GM04504 (cell line): ENCODE measurements at places on chromosomes 2 and 18.
A peak's percentile ranks its signal among the peaks of the same experiment; 100 is the strongest.

- no peak for DNase-seq
Observed at GRCh38 chr2:181787310-181788048, 104.1 kb upstream of the ITPRID2 start.

GRCh38 chr2:75074228-75074627, 115.8 kb downstream of the POLE4 start:
- no peak for DNase-seq

DNA sequence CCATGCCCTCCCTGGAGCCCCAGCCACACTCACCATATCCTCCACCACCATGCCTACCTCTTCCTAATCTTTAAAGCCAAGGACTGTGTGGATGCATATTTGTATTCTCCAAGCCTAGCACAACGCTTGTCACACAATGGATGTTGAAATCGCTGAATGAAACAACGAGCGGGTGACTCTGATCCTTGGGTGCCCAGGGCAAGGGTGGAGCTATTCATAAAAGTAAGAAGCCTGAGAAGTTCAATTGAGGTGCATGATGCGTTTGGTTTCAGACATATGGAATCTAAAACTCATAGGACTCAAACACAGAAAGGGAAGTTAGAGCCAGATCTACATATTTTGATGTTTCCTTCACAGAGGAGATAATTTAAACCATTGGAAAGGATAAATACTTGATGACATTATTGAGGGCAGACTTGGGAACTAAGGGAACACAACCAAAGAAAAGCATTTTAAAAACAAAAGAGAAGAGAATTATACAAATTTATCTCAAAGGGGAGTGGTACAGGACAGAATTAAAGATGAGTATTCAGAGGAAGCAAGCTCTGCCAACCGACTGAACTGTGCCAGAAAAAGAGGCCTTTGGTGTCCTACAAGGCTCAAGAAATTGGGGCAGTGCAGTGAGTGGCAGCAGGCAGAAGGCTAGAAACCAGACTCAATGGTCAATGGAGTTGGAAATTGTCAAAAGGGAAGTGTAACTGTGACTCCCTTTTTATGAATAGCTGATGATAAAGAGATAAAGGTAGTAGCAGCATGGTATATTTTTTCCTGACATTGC, 200.6 kb upstream of the NCKAP5 start:
- DNase-seq: no peak

GRCh38 chr2:11744631-11745394, 1.6 kb upstream of the LPIN1 start:
- DNase-seq: no peak

DNA sequence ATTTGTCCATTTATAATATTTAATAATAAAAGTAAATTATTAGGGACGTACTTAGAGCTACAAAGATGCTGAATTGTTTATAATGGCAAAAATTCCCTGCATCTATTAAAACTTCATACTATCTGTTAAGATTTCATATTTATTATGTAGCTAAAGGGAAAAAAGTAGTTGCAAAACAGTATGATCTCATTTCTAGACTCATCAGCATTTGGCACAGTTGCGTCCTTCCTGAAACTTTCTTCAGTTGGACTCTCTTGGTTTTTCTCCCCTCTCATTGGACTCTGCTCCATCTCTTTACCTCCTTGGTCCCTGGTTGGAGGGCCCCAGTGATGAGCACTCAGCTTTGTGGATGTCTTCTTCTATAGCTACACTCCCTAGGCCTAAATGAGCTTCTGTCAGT, 99.6 kb downstream of the TMEM247 start:
- DNase-seq: no peak

- DNase-seq: no peak
Observed at GRCh38 chr2:27807476-27807875, 36.0 kb downstream of the MRPL33 start.

DNA sequence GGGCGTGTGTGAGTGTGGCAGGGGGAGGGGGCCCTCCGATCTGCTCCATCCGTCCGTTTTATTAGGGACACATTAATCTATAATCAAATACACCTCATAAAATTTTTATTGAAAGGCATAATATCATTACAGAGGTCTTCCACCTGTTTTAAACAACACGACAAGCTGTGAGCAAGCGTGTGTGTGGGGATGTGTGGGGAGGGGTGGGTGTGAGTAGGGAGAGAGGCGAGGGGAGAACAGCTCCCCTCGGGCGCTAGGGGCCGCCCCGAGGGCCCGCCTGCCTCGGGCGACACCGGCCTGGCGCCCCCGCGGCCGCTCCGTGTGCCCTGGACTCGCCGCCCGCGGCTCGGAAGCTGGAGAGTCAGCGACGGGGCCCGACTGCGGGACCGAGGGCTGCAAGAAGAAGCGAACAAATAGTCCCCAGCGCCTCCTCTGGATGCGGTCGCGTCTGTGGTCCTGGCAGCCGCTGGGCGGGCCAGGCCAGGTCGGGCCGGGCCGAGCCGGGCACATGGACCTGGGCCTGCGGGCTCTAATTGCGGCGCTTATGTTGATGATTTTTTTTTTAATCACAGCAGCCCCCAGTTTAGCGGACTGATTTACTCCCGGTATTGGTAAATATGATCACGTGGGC, 352 bp upstream of the HOXD9 start:
- DNase-seq: peak; percentile 57

DNA sequence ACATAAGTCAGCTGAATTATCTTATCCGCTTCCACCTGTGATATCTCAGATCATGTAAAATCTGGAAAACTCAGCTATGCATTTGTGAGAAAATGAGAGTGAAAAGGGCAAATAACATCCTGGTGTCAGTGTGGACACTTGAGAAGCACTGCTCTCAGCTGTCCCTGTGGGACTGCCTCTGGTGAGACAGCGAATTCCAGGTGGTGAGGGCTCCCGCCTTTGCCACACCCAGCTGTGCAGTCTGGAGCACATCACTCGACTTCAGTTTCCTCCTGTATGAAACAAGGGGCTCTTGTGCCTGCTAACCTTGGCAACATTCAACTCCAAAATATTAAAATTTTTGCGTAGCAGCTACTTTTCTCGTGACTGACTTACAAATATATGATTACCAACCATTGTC, 194.9 kb upstream of the BOD1L2 start:
- no peak for DNase-seq

GRCh38 chr2:124339709-124340108, 314.6 kb downstream of the CNTNAP5 start:
- DNase-seq: peak; percentile 3

GRCh38 chr2:16043192-16043591, 102.8 kb downstream of the MYCN start:
- no peak for DNase-seq

GRCh38 chr2:221289389-221289788, 282.7 kb downstream of the EPHA4 start:
- no peak for DNase-seq

DNA sequence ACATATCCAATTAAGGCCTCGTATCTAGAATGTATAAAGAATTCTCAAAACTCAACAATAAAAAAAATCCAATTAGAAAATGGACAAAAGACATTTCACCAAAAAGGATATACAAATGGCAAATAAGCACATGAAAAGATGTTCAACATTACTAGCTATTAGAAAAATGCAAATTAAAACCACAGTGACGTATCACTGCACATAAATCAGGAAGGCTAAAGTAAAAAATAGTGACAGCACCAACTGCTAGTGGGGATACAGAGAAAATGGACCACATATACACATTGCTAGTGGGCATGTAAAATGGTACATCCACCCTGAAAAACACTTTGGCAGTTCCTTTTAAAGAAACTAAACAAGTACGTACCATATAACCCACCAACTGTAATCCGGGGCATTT, 59.7 kb downstream of the SMAD4 start:
- DNase-seq: no peak

DNA sequence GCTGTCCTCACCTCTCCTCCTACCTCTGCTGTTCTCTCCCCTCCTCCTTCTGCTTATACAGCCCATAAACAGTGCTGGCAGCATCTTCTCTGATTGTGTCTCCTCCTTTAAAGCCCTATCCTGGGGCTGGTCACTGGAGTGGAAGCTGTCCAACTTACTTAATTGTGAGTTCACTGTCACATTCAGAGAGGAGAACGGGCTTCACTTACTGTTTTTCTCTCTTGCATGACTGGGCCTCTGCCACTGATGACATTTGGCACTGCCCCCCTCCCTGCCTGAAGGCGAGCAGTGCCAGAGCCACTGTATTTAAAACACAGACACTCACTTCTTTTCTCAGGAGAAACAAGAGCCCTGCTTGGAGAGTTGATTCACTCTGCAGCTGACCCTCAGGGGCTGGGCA, 12.3 kb downstream of the GAD1 start:
- DNase-seq: no peak

- no peak for DNase-seq
Observed at GRCh38 chr18:48862678-48863270, 88.0 kb downstream of the SMAD7 start.

GRCh38 chr2:128012698-128013097, 15.2 kb downstream of the SAP130 start:
- no peak for DNase-seq

DNA sequence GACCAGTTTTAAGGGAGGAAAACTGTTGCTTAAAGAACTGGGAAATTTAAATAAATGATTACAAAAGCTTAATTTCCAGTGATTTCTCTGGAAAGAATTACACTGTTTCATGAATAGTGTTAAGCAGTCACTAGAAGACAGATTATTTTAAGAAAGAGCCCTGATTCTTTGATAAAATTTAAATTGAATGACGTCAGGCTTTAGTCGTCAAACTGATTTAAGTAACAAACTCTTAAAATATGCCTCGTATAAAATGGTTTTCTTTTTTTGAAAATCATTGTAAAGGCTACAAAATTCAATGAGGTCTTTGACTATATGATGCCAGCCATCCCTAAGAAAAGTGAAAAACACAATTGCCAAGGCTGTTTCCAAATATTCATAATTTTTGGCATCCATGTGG, 465.0 kb downstream of the NR4A2 start:
- no peak for DNase-seq

- no peak for DNase-seq
Observed at GRCh38 chr2:23489471-23490322, 104.7 kb downstream of the KLHL29 start.

- no peak for DNase-seq
Observed at GRCh38 chr18:50166901-50167300, 28.0 kb downstream of the MYO5B start.

- no peak for DNase-seq
Observed at GRCh38 chr2:225773148-225773547, 373.6 kb downstream of the NYAP2 start.

GRCh38 chr18:78625847-78626246, 353.8 kb upstream of the SALL3 start:
- no peak for DNase-seq

- DNase-seq: no peak
Observed at GRCh38 chr2:217875138-217875537, 127.7 kb downstream of the TNS1 start.

DNA sequence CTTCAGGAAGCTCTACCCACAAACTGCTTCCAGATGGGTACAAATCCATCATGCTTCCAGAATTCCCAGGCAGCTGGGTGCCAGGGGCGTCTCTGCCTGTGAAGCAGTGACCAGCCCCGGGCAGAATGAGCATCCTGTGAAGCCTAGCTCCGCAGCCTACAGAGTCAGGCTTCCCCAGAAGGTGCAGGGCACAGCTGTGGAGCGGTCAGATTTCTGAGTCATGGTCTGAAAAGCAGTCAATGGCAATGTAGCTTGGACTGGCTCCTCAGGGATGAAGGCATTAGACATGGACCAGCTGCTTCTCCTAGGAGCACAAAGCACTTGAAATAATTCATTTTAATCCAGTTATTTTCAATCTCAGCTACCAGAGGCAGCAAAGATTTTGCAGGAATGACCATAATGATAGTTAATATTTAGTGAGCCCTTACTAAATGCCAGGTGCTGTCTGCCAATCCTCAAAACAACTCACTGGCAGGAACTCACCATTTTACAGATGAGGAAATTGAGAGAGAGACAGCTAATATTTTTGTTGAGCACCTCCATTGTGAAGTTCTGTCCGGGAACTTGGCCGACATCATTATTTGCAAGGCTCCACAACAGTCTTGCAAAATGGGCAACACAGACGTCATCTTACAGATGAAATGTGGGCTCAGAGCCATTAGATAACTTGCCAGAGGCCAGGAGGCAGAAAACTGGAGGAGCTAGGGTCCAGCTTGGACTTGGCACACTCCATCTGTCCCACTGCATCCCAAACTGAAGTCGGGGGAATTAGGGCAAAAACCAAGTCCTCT, 31.7 kb downstream of the ACMSD start:
- no peak for DNase-seq

DNA sequence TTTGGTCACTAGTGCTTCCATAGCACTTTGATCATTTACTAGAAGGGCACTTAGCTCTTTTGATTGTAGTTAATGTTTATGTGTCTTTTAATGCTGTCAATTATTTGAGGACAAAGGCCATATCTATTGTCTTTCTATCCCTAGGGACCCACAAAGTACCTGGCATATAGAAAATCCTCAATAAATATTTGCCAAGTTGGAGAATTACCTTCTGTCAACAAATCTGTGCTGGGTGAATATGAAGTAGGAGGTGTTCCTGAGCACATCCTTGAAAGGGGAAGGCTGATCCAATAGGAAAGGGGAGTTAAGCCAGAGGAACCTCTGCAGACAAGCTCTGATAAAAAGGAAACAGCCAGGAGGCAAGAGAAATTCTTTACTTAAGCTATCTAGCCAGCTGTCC, 8.2 kb downstream of the DPP4 start:
- DNase-seq: no peak

- no peak for DNase-seq
Observed at GRCh38 chr2:68475110-68475509, 7.7 kb downstream of the APLF start.

DNA sequence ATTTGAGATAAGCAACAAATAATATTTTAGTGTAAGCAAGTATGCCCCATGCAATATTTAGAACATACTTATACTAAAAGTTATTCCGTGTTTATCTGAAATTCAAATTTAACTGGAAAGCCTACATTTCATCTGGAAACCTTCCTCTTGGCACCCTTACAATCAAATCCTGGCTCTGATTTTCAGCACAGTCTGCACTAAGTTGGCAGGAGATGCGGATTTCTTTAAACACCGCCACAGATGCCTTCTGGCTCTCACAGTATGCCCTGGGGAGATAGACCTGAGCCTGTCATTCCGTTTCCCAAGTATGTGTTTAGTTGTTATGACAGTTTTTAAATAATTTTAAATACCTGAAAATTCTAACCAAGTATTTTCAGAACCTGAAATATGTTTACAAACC, 7.3 kb upstream of the MLPH start:
- DNase-seq: no peak

DNA sequence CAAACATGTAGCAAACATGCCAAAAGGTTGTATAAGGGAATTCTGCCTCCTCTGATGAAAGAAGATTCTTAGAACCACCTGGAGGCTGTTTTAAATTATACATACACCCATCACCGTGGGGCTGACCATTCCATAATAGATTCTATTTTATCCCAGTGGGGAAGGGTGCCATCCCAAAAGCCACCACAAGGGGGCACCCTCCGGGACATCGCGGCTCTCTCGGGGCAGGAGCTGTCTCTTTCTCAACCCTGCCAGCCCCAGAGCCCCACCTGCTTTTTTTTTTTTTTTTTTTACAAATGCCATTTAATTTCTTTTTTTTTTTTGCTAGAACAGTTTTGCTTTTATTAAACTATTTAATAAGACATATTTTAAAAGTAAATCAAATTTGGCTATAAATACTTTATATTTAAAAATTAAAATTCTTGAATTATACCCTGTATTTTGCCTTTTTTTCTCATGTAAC, 8.6 kb upstream of the MTCL1 start:
- DNase-seq: peak; percentile 54

GRCh38 chr2:202096736-202097135, 23.7 kb downstream of the KIAA2012 start:
- DNase-seq: peak; percentile 36
